ENCODE measurements at places on chromosomes 12 and 14.

DNA sequence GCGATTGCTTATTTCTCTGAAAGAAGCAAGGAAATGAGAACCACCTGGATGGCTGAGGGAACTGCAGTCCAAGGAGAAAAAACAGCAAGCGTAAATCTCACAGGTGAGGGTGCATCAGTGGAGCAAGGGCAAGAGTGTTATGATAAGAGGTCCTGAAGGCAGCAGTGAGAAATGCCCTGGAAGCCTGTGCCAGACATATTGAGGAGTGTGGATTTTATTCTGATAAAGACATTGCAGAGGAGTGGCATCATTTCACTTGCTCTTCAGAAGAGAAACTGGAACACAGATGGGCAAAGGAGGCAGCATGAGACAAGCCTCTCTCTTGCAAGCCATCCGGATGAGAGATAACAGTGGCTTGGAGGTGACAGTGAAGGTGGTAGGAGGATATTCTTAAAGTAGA lies 78.5 kb downstream of the PDE3A start:
- H3K27me3 ChIP-seq = no peaks in the 10 kb centered on the region
- no peak overlapping the region for H3K27ac ChIP-seq
- H3K36me3 ChIP-seq = no peaks in the 10 kb centered on the region

GRCh38 chr12:1289371-1290155 lies 298.5 kb downstream of the ERC1 start:
- no peak for DNase-seq
- no peaks in the 10 kb centered on the region for H3K36me3 ChIP-seq
- H3K4me1 ChIP-seq = no peaks in the 10 kb centered on the region
- H3K4me3 ChIP-seq = no peak overlapping the region
- no peaks in the 10 kb centered on the region for H3K27me3 ChIP-seq
- H3K27ac ChIP-seq = no peak overlapping the region

- no peaks in the 10 kb centered on the region for H3K36me3 ChIP-seq
- DNase-seq = no peak
These were observed 90.5 kb downstream of the SLC2A13 start for GRCh38 chr12:40015345-40015744.

- H3K36me3 ChIP-seq = no peaks in the 10 kb centered on the region
- H3K4me1 ChIP-seq = no peaks in the 10 kb centered on the region
These were observed 37.8 kb downstream of the SLCO1A2 start for GRCh38 chr12:21296751-21297406.

DNA sequence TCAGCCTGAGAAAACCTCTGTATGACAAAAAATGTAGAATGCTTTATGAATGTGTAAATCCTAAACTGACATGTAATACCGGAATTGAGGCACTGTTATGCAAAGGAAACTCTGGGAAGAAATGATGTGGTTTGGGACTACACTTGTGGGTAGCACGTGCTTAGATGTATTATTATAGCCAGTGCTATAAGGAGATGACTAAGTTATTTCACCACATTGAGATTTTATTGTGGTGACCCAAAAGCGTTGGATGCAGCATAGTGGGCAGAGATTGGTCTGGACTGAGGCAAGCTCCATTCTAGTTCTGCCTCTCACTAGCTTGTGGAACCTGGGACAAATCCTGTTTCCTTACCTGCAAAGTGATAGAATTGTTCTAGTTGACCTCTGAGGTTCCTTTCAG lies 172.2 kb downstream of the SNAPC1 start:
- no peaks in the 10 kb centered on the region for H3K4me1 ChIP-seq
- H3K36me3 ChIP-seq = no peaks in the 10 kb centered on the region
- no peaks in the 10 kb centered on the region for H3K27me3 ChIP-seq
- DNase-seq = no peak
- no peak overlapping the region for H3K27ac ChIP-seq

DNA sequence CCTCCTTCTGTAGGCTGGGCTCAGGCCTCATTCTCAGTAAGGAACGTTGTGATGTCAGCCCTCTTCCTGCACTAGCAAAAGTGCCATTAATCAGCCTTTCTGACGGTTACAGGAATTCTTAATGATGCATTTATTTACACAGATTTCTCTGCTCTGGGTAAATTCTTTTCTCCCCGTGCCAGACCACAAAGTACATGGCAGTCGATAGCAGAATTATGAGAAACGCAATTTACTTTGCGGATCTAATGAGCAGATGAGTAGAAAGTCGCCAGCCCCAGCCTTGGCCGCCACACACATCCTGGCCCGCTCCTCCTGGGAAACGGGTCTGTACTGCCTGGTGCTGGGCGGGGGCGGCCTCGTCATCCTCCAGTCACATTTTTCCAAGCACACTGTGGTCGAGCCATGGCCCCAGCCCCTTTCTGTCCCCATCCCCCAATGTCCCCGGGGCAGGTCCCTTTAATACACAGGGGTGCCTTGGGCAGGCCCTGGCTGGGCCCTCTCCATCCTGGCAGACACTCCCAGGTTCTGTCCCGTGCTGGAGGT lies 25.9 kb downstream of the NOC4L start:
- no peak for DNase-seq
- peaks cover 3% of the 10 kb centered on the region for H3K27me3 ChIP-seq
- no peak overlapping the region for H3K4me3 ChIP-seq
- H3K4me1 ChIP-seq = peaks cover 33% of the 10 kb centered on the region

- H3K27me3 ChIP-seq = no peaks in the 10 kb centered on the region
- no peak overlapping the region for H3K4me3 ChIP-seq
- H3K4me1 ChIP-seq = no peaks in the 10 kb centered on the region
- no peaks in the 10 kb centered on the region for H3K36me3 ChIP-seq
These were observed 304.1 kb upstream of the SSTR1 start for GRCh38 chr14:37903343-37904191.

DNA sequence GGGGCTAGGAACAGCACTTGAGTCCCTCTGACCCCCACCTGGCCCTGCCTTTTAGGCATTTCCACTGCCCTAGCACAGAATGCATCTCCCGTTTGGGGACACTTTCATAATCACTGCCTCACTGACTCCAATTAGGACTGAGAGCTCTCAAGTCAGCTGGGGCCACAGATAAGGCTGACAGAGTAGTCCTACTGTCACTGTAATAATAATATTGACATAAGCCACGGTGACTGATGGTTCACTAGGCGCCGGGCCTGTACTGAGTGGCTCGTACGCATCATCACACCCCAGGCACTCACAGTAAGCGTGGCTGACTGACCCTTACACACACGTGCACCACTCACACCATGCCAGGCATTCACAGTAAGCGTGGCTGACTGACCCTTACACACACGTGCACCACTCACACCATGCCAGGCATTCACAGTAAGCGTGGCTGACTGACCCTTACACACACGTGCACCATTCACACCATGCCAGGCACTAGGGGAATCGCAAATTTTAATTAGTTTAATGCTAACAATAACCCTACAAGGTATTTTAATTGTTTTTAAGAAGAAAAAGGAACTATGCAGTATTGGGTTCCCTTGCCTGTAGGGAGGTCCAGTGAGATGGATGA lies 87.7 kb downstream of the CHGA start:
- H3K36me3 ChIP-seq = no peaks in the 10 kb centered on the region
- no peak for DNase-seq
- H3K27me3 ChIP-seq = no peaks in the 10 kb centered on the region
- no peak overlapping the region for H3K4me3 ChIP-seq
- H3K4me1 ChIP-seq = no peaks in the 10 kb centered on the region
- H3K27ac ChIP-seq = no peak overlapping the region

- H3K27me3 ChIP-seq = no peaks in the 10 kb centered on the region
- no peak overlapping the region for H3K27ac ChIP-seq
- no peak overlapping the region for H3K4me3 ChIP-seq
- H3K4me1 ChIP-seq = peaks cover 13% of the 10 kb centered on the region
- H3K36me3 ChIP-seq = peaks cover 8% of the 10 kb centered on the region
These were observed 5.8 kb downstream of the TRIP11 start for GRCh38 chr14:92033906-92034687.

DNA sequence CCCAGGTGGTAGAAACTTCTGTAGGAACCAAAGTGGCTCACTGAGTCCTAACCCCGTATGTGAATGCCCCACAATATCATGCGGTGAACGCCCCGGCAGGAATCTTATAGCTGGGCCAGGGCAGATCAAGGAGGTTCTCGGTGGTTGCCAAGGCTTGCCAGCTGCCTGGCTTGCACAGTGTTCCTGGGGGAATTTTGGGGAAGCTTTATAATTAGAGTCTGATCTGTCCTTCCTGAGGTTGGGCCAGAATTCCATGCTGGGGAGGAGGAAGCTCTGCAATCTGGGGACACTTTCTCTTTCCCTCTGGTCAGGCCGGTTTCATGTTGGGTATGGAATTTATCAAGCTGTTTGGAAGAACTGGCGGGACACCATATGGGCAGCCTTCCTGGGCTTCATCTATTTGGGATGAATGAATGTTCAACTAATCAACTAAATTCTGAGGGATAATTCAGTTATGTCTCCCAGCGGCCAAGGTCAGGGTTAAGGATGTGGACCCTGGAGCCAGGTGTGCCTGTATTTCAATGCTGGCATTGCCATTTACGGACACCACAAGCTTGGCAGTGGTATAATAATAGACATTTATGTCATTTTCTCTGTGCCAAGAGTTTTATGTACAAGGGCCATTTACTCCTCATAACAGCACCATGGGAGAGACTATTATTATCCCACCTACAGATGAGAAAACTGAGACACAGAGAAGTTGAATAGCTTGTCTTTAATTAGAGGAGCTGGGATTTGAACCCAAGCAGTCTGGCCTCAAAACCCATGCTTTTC lies 54.3 kb downstream of the SVOP start:
- H3K4me3 ChIP-seq = no peak overlapping the region
- DNase-seq = no peak
- no peaks in the 10 kb centered on the region for H3K36me3 ChIP-seq

DNA sequence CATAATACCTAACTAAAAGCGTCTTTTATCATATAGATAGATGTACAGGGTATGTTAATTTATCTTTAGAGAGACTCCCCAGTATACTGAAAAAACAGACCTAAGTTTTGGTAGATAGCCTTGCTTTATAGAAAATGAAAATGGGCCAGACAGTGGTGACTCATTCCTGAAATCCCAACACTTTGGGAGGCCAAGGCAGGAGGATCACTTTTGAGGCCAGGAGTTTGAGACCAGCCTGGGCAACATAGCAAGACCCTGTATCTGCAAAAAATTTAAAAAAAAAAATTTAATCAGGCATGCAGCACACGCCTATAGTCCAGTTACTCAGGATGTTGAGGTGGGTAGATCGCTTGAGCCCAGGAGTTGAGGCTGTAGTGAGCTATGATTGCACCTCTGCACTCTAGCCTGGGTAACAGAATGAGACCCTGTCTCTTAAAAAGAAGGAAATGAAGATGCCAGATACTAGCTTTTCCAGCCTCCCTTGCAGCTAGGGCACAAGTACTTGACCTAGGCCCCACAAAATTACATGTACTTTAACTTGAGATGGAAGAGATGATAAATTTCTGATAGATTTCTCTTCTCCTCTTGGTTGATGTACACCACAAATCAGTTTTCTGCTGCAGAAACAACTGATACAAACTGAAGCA lies 17.1 kb downstream of the RAP1B start:
- H3K27me3 ChIP-seq = no peaks in the 10 kb centered on the region
- H3K27ac ChIP-seq = no peak overlapping the region
- peaks cover 25% of the 10 kb centered on the region for H3K36me3 ChIP-seq
- H3K4me1 ChIP-seq = peaks cover 10% of the 10 kb centered on the region
- no peak for DNase-seq

DNA sequence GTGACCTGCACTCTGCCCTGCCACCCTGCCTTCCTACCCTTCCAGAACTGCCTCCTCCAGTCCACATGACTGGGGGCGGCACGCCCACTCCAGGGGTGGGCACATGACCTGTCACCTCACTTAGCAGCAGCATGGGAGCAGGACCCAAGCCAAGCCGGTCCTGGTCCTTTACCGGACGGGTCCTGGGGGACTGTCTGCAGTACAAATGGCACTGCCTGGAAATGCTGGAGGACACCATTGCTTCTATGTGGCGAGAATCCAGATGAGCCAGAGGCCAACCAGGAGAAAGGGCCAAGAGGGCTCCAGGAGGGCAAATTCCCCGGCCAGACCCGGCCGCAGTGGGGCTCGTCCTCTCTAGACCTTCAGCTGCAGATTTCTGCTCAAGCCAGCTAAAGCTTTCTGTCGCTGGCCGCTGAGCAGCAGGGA lies 33.1 kb downstream of the ITPK1 start:
- H3K4me3 ChIP-seq = no peak overlapping the region
- no peak for DNase-seq
- H3K27ac ChIP-seq = no peak overlapping the region
- H3K36me3 ChIP-seq = no peaks in the 10 kb centered on the region
- H3K27me3 ChIP-seq = no peaks in the 10 kb centered on the region
- peaks cover 12% of the 10 kb centered on the region for H3K4me1 ChIP-seq

GRCh38 chr12:5514016-5514415 lies 82.1 kb downstream of the NTF3 start:
- no peak overlapping the region for H3K27ac ChIP-seq
- no peaks in the 10 kb centered on the region for H3K27me3 ChIP-seq
- no peaks in the 10 kb centered on the region for H3K36me3 ChIP-seq
- no peaks in the 10 kb centered on the region for H3K4me1 ChIP-seq
- DNase-seq = no peak
- no peak overlapping the region for H3K4me3 ChIP-seq

DNA sequence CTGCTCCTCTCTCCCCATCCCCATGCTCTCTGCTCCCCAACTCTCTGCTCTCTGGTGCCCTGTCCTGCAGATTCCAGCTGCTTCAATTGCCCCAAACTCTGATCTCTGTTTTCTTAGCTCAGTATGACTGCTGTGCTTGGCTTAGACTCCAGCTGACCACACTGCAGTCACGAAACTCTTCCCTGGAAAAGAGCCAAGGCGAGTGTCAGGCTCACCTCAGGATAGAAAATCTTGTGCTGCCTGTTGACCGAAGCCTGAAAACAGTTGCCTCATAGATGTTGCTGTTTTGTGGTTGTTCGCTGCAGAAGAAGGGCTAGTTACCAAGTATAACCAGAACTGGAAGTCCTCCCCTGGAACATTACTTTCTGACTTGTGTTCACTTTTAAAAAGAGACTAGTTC lies 6.7 kb upstream of the STON2 start:
- H3K27ac ChIP-seq = no peak overlapping the region
- H3K4me3 ChIP-seq = no peak overlapping the region
- peaks cover 5% of the 10 kb centered on the region for H3K27me3 ChIP-seq
- DNase-seq = no peak
- no peaks in the 10 kb centered on the region for H3K36me3 ChIP-seq

DNA sequence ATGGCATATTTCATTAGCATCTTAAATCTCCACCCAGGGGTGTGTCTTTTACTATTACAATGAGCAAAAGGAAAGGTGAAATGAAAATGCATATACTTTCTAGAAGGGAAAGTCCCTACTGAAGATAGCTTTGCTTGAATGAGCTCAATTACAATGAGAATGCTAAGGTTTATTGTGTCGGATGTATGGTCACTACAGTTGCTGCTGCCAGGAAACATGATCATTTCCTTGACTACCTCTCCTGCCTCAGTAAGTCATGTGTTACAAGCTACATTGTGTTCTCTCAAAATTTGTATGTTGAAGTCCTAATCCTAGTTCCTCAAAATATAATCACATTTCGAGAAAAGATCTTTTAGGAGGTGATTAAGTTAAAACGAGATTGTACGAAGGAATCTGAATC lies 322.2 kb downstream of the MDGA2 start:
- H3K36me3 ChIP-seq = no peaks in the 10 kb centered on the region
- H3K4me3 ChIP-seq = no peak overlapping the region
- no peaks in the 10 kb centered on the region for H3K27me3 ChIP-seq

Data from effector memory CD4-positive, alpha-beta T cell (primary cell).